ENCODE measurements at places on chromosomes 7 and 10.

- no peak for DNase-seq
Observed at GRCh38 chr10:61978965-61979364, 77.5 kb downstream of the ARID5B start.

- DNase-seq, result no peak
Observed at GRCh38 chr7:120813546-120814252, 44.2 kb downstream of the TSPAN12 start.

DNA sequence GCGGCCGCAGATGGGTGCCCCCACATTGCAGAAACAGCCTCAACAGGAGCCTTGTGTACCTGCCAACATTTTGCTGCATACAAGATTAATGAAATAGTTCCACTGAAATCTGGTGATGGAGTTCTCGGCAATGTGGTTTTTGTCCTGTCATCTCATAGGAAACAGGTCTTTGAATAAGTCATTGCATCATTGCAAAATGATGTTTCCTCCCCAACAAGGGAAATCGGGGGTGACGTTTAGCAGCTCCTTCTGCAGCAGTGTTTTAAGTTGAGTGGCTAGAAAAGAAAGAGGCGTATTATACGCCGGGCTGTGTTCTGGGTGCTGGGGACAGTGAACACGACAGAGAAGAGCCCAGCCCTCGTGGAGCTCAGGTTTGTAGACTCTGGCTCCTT, 177.0 kb downstream of the PRKAG2 start:
- DNase-seq, result no peak

DNA sequence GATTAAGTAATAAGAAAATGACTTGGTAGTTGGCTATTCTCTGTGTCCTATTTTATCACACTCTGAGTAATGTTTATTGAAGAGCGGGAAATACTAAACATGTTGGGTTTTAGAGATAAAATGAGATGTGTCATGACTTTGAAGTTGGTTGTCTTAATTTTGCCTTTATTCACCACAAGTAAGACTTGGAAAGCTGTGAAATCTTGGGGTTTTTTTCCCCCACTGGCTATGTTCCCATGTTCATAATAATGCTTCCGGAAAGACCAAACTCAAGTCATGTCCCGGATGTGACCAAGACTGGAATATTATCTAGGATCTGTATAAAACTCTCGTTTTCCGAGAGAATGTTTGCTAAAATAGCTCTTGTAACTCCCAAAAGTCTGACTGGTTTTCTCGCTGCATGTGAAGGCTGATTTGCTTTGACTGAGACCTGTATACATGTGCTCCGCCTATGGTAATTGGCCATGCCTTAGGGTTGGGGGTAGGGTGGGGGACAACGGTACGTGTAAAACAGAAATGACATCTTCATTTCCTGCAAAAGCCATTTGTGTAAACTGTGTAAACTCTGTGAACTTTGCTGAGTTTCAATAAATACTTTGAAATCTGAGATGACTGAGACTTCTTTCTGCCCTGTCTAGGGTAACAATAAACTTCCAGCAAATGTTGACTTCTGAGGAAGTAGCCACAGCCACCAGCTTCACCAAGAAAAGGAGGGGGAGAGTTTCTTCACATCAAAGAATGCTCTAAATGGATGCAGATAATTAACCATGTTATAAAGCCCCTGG, 169.6 kb downstream of the ZNF365 start:
- no peak for DNase-seq
